ENCODE measurements at places on chromosomes 2 and 18.

DNA sequence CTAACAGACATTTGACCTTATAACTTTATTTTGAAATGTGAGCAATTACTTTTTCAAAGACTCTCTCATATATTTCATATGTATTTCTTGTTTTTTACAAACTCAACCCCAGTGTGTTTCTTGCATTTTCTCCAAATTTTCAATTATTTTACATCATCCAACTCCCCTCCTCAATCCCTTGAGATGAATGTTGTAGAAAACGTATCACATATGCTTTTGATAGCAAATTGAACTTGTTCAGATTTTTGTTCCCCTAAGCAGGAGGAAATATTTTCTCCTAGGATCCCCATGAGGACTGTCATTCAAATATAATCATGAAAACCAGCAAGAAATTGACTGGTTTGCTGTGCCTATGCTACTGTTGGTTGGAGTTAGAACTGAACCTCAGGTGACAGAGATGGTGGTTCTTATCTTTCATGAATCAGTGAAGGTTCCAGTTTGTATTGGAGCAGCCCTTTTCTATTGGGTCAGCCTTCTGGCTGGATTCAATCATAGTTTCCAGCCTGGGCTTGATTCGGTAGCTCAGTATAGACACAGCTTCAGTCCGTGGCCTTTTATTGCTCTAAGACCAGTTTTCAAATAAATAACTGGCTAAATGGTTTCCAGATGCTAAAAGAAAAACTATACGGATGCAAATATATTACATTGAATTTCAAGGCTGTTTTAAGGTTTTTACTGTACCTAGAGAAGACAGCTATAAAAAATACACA is 591.0 kb downstream of the EPHA4 start:
- no peak for DNase-seq

- DNase-seq: no peak
Measured at GRCh38 chr2:237150831-237151375, 65.2 kb downstream of the COPS8 start.

DNA sequence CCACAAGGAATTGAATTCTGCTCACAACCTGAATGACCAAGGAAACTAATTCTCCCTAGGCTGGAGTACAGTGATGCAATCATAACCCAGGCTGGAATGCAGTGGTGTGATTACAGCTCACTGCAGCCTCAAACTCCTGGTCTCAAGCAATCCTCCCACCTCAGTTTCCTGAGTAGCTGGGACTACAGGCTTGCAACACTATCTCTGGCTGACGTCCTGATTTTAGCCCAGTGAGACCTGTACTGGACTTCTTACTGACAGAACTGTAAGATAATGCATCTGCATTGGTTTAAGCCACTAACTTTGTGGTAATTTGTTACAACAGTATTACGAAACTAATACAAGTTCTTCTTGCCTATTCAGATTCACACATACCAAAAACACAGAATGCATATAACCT is 9.5 kb upstream of the KDSR start:
- no peak for DNase-seq

DNA sequence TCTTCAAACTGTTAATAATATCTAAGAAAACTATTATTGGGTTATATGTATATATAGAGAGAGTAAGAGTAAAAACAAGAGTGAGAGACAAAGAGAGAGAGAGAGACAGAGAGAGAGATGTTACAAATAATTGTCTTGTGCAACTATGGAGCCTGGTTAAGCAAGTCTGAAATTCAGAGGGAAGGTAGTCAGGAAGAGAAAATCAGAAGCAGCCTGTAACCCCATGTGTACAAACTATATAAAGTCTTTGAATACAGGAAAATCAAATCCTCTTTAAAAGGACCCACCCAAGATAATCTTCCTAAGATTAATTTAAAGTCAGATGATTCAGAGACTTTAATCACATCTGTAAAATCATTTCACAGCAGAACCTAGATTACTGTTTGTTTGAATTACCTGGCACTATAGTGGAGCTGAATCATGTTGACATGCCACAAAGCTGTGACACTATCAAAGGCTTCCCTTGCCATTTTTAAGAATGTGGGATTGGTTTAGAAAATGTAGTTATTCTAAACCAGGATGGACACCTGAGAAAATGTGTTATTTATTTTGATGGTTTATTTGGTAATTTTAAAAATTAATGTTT is 301.7 kb upstream of the FSIP2 start:
- DNase-seq: no peak

DNA sequence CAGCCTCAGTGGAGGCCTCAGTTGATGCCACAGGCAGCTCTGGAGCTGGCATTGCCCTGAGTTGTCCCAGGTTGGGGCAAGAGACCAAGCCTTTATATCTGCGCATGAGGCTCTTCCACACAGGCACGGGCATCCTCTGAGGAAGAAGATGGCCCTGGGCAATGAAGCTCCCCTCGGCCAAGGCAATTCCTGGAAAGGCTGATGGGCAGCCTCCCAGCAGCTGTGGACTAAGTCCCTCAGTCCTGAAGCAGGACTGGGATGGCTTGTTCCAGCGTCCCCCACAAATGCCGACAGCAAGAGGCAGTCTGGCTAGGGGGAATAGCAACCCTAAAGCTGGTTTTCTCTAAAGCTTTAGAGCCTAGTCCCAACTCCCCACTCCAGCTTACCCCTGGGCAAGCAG is 90.0 kb downstream of the TFCP2L1 start:
- no peak for DNase-seq

DNA sequence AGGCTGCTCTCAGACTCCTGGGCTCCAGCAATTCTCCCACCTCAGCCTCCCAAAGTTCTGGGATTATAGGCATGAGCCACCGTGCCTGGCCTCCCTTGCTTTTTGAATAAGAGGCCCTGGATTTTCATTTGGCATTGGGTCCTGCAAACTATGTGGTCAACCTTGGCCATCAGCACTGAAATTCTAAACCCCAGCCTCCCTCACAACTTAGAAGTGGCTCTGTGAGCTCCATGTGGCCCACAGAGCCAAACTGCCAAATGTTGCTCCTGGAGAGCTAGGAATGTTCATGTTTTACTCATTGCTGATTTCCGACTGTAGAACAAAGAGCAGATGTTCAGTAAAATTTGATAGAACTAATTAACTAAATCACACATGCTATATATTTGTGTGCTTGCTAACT is 210.6 kb upstream of the AGAP1 start:
- DNase-seq: no peak

GRCh38 chr2:237165405-237166276 is 80.0 kb downstream of the COPS8 start:
- DNase-seq: no peak

- peak; percentile 10 for DNase-seq
Measured at GRCh38 chr18:50286391-50287027, 983 bp downstream of the CXXC1 start.

DNA sequence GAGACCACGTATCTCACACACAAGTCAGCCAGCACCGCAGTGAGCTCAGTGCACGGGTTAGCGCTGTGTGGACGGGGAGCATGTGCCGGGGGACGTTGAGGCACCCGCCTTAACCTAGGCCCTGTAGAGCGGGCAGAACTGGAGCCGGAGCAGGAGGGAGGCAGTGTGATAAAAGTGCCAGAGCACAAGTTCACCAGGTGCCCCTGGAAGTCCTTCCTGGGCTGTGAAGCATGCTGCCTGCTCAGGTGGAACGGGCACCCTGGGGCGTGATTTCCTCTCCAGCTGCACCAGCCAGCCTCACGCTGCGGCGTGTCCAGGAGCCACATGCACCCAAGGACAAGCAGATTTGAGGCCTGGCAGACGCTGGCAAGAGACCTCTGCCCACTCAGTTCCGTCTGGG is 50.3 kb downstream of the ITGB1BP1 start:
- peak; percentile 60 for DNase-seq

- DNase-seq: no peak
Measured at GRCh38 chr2:190628591-190629319, 20.1 kb upstream of the NAB1 start.

DNA sequence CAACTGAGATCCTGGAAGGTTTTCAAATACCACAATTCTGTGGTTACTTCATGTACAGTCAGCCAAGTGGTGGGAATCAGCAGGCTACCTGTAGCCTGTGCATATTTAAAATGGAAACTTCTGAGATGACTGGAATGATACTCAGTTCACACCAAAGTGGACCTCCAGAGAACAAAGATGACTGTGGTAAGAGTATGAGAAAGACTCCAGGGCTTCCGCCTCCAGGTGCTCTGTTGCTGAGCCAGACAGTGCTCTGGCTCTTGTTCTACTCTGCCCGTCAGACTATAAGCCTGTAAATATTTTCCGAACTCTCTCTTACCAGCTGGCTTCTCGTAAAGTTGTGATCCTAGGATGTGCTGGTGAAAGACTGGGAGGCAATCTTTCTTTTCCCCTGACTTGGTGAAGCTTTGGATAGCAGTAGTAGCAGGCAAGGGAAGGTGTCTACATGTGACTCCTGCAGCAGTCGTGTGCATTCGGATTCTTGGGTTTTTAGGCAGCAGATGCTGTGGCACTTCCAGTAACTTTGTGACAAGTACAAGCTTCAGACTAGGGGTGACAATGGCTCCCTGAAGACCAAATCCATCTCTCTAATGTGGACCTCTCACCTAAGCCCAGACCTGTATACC is 23.1 kb downstream of the ST3GAL5 start:
- peak; percentile 22 for DNase-seq

DNA sequence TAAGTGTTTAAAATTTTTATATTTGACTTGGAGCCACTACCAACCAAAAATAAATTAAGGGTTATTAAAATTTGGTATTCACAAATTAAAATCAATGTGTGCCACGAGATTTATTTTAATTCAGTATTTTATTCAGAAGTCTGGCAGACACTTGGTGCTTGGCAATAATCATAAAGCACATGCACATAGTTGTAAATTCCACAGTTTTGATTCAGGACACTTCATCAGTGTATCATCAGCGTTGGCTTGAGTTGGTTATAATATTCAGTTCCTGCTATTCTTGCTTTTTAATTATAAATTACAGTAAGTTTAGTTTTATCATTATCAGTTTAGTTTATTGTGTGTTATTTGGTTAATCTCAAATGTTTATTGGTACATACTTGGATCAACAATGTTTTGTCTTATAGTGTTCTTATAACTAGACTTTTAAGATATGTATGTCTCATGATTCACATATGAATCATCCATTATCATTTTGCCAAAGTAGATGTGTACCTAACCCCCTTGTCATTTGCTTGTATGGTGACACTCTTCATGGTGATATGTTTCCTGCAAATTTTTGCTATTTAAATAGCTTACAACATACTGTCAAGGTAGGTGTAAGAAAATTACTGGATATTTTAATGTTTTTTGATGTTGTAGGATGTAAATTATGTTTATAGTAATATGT is 237.9 kb downstream of the BABAM2 start:
- DNase-seq: peak; percentile 69

DNA sequence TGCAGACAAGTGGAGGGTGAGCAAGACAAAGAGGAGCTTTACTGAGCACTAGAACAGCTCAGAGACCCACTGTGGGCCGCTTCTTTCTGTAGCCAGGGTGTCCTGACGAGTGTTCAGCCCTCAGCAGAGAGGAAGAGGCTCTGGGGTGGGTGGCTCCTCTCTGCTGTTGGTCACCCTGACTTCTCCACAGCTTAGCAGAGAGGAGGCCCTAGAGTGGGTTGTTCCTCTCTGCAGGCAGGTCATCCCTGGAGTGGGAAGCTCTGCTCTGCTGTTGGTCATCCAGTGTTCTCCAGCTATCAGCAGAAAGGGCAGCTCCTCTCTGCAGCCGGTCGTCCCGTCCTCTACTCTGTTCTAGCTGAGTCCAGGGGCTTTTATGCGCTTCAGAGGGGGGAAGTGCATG is 286.5 kb downstream of the ICOS start:
- DNase-seq: no peak

GRCh38 chr2:71783815-71784214 is 330.5 kb downstream of the DYSF start:
- no peak for DNase-seq

- DNase-seq: no peak
Measured at GRCh38 chr2:109214651-109215371, 85.8 kb downstream of the SH3RF3 start.

- no peak for DNase-seq
Measured at GRCh38 chr2:170968205-170969003, 39.4 kb downstream of the GORASP2 start.

GRCh38 chr2:109238580-109238979 is 109.6 kb downstream of the SH3RF3 start:
- DNase-seq: no peak

DNA sequence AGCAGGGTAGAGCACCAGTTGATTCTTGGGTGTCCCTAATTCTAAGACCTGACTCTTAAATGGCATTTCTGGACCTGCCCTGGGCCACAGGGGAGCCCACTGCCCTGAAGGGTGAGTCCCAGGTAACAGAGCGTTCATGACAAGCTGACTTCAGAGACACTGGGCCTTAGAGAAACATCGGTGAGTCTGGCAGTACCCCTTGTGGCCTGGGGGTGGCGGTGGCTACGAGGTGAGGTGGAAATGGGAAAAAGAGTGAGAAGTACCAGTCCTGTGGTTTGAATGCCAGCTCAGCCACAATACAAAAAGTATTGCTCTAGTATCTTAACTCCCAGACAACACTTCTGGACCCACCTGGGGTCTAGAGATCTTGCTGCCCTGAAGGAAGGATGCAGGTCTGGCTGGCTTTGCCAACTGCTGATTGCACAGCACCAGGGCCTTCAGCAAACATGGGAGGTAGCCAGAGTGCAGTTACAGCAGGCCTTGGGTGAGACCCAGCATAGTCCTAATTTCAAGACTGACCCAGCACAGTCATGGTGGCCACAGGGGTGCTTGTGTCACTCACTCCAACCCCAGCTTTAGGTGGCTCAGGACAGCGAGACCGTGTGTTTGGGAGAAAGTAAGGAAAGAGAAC is 44.5 kb downstream of the USP34 start:
- DNase-seq: peak; percentile 16

DNA sequence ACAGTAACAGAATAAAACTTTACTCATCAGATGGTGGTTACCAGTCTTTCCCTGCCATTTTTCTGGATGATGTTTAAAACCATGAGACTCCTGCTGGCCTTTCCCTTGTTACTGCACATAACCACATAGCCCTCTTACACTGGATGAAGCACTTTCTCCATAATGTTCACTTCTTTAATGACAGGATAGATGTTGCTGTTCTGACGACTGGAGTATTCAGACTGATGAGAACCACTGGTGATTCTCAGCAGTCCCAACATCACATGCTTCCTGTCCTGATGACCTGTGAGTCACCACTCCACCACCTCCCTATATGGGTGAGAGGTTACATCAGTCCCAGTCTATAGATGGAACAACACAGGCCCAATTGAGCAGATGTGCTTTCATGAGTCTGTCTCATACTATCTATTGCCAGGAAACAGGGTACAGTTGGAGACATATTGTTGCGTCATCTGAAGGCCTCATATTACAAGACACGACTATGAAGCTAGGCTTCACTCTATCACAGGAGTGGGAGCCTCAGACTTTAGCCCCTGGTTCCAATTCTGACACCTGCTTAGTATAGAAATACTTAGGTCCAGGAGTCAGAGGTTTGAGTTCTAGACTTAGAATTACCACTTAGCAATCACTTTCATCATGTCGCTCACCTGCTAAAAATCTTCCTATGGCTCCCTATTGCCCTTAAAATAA is 145.7 kb upstream of the KLF7 start:
- peak; percentile 84 for DNase-seq
